ENCODE measurements at places on chromosomes 3 and 15.
A peak's percentile ranks its signal among the peaks of the same experiment; 100 is the strongest.

DNA sequence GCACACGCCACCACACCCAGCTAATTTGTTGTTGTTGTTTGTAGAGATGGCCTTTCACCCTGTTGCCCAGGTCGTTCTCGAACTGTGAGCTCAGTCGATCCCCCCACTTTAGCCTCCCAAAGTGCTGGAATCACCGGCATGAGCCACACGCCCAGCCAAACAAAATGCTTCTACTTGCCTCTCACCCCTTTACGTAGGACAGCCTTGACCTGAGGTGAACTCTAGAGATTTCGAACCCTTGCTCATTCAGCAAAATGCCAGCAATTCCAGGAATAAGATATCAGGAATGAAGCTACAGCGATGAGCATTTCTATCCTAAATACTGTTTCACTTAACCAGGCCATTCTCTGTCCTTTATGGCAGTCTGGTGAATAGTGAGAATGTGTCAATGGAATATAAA, 135.0 kb downstream of the LRRK1 start:
- DNase-seq: no peak

DNA sequence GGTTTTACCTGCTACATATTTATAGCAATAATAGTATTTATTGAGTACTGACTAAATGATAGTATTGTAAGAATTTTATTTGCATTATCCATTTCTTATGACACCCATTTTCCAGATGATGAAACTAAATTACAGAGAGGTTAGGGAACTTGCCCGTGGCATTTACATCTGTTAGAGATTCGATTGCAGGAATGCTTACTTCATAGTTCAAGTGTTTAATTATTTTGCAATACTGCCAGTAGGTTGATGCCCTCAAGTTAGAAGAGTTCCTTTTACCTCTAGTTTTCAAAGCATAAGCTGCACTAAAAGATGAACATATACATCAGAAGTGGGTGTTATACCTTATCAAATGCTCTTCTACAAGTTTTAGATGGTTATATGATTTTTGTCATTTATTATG, 362.8 kb upstream of the RGMA start:
- no peak for DNase-seq

DNA sequence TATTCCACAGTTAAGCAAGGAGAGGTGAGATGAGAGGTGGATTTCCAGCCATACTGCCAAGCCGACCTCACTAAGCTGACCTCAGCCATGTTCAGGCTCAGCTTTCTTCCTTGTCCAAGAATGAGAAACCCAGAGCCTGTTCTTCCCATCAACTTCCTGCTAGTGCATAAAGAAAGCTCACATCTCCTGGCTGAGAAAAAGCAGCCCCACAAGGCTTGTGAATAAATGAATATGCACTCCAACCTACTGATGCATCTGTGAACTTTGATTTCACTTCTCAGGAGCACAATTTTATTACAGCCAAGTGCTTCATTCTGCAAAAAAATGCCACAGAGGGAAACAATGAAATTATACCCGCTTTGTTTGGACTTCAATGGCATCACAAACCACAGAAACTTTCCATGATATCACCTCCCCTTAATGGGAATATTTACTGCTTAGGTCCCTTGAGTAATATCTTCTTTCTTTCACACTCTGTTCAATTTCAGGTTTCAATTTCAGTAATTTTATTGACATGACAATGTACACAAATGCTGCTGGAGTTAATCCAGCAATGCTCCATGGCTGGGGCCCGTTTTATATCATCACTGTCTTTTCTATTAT, 437.0 kb upstream of the PPP2R3A start:
- no peak for DNase-seq

- no peak for DNase-seq
Observed at GRCh38 chr3:6526321-6526720, 334.6 kb upstream of the GRM7 start.

DNA sequence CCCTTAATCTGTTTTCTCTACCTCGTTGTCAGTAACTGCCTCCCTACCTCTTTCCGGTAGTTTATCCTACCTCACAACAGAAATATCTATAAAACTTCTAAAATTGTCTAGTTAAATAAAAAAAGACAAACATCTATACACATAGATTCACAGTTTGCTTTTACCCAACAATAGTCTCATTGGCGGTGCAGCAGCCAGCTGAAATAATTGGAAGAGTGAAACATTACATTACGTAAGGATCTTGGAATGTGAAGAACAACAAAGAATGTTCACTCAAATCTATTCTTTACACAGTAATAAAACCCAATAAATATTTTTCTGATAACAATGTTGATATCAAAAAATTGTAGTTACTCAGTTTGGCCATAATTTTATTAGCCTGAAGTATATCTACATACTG, 115.5 kb upstream of the ARPP21 start:
- peak; percentile 1 for DNase-seq

- DNase-seq: no peak
Observed at GRCh38 chr3:45870099-45870498, 16.2 kb upstream of the CCR9 start.

GRCh38 chr3:33786565-33787327, 11.7 kb upstream of the PDCD6IP start:
- DNase-seq: no peak

DNA sequence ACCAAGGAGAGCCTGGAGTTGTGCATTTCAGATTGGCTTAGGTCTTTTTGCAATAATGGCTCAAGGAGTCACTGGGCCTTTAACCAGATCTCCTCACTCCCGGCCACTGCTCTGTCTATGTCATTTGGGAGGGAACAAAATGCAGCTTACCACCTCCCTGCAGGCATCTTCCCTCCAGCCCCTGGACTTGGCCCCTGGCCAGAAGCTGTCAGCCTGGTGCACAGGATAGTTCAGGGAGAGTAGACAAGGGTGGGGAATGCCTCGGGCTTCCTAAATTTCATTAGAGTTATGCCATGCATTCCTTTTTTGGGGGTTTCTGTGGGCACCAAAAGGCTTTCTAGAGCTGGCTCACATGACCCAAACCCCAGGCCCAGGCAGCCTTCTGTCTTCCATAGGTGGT, 70.2 kb upstream of the HRH1 start:
- DNase-seq: no peak

- no peak for DNase-seq
Observed at GRCh38 chr15:101489237-101489598, 289 bp downstream of the PCSK6 start.

GRCh38 chr15:99315636-99316035, 64.4 kb downstream of the LRRC28 start:
- DNase-seq: no peak

DNA sequence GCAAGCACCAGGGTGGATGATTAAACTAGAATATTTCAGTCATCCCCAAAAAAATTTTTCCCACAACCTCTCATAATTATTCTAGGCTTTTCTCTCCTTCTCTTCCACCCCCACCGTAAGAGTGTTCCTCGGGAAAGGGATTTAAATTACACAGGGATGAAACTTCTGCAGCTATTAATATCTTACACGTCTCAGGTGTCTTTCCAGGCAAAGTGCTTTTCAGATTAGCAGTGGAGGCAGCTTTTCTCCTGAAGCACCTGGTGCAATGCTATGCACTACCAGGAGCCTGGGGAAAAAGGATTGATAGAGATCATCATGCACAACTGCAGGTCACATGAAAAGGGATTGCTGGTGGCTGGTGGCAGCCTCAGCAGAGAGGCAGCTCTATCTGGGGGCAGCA, 250.4 kb downstream of the NTRK3 start:
- DNase-seq: no peak

GRCh38 chr3:31839144-31839917, 141.7 kb downstream of the OSBPL10 start:
- no peak for DNase-seq
